ENCODE measurements at places on chromosomes 6 and 20.

- no peak for DNase-seq
Observed at GRCh38 chr6:73388433-73388799, 6.2 kb upstream of the DDX43 start.

GRCh38 chr6:32867022-32867477, 13.1 kb downstream of the PSMB9 start:
- DNase-seq: no peak

- DNase-seq: no peak
Observed at GRCh38 chr6:56902641-56903464, 52.1 kb upstream of the BEND6 start.

- no peak for DNase-seq
Observed at GRCh38 chr20:50277064-50277415, 86.4 kb downstream of the CEBPB start.

GRCh38 chr6:119289651-119290050, 59.9 kb downstream of the MAN1A1 start:
- no peak for DNase-seq

- no peak for DNase-seq
Observed at GRCh38 chr6:116417661-116418060, 43.5 kb upstream of the CALHM6 start.

- no peak for DNase-seq
Observed at GRCh38 chr20:834151-834746, 734 bp downstream of the FAM110A start.

DNA sequence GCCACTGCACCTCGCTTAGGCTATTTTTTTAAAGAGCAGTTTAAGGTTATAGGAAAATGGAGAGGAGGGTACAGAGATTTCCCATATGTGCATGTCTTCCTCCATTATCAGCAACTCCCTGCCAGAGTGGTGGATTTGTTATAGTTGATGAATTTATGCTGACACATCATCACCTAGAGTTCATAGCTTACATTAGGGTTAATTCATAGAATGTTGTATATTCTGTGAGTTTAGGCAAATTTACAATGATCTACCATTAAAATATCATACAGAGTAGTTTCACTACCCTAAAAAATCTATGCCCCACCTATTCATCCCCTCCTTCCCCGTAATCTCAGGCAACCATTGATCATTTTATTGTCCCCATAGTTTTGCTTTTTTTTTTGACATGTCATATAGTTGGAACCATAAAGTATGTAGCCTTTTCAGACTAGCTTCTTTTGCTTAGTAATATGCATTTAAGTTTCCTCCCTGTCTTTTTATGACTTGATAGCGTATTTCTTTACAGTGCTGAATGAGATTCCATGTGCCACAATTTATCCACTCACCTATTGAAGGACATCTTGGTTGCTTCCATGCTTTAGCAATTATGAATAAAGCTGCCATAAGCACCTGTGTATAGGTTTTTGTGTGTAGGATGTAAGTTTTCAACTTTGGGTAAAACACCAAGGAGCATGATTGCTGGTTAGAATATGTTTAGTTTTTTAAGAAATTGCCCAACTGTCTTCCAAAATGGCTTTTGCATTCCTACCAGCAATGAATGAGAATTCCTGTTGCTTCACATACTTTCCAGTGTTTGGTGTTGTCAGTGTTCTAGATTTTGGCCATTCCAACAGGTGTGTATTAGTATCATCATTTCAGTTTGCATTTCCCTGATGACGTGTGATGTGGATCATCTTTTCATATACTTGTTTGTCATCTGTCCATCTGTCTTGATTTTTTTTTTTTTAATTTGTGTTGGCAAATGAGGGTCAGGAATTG, 60.2 kb downstream of the NCOA3 start:
- DNase-seq: no peak

GRCh38 chr6:4909063-4909706, 94.7 kb downstream of the RPP40 start:
- DNase-seq: no peak

- DNase-seq: no peak
Observed at GRCh38 chr6:35725721-35726438, 11.0 kb upstream of the ARMC12 start.

- DNase-seq: no peak
Observed at GRCh38 chr20:24673678-24674570, 204.5 kb downstream of the SYNDIG1 start.

DNA sequence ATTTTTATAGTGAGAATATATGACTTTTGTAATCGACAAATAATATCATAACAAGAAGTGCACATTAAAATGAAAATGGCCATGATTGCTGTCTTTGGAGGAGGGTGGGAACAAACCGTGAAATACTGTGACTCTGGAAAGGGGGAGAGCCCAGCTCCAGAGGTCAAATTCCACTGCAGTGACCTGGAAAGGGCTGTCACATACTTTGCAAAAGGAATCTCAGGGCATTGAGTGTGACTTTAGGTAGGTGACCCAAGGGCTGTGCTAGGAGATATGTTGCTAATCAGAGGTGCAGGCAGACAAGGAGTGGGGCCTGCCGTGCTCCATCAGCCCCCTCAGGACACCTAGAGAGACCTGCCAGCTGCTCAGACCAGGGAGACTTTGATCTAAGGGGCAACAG, 28.1 kb upstream of the BMP7 start:
- no peak for DNase-seq

DNA sequence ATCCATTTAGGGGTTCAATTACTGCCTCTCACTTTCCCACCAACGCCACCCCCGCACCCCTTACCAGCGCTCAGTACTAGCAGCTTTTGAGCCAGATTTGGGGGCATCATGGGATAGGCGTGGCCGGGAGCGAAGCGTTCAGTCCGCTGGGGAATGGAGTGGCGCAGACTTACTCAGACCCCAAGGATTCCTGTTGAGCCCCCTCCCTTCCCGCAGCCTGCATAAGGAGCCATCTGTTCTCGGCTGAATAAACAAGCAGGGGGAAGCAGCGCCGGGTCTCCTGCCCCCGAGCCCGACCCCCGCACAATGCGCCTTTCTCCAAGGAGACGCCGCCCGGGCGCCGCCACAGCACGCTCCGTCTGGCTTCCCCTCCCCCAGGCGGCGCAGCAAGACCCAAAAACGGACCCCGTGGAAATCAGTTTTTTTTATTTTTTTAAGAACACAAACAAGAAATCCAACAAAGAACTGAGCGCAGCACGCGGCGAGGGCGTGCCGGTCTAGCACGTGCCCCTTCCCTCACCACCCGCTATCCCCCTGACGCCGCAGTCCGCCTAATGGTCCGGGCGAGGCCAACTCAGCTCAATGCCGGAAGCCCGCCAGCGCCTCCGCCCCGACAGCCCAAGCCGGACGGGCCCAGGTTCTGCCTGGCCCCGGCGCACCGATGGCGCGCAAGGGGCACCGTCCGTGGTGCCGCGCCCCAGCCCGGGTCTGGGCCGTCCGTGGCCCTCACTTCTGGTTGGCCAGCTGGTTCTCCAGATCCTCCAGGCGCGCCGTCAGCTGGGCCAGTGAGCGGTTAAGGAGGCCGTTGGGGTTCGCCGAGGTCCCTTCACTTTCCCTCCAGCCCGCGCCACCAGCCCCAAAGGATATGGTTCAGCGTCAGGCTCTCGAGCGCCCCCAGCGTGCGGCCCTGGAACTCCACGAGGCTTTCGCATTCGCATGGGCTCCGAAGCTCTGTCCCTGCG, 13.3 kb upstream of the RBPJL start:
- DNase-seq: peak; percentile 59

- DNase-seq: peak; percentile 16
Observed at GRCh38 chr6:147506704-147507114, 1.8 kb upstream of the SAMD5 start.

- peak; percentile 53 for DNase-seq
Observed at GRCh38 chr20:1313236-1313964, 15.5 kb downstream of the SDCBP2 start.

DNA sequence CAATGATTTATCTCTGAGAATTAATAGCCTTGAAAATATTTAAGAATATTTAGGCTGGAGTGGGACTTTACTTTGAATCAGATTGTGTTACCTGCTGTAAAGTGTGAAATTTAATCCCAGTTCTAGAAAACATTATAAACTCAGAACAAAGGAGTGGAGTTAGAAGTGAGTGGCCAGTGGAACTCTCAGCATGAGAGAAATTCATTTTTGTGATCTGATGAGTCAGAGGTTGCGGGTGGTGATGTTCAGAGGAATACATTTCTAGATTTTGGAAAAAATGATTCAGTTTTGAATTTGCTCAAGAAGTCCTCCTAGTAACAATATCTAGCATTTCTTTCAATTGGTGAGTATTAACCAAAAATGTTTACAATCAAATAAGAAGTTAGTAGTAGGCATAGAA, 167.5 kb downstream of the ZFAND3 start:
- no peak for DNase-seq

DNA sequence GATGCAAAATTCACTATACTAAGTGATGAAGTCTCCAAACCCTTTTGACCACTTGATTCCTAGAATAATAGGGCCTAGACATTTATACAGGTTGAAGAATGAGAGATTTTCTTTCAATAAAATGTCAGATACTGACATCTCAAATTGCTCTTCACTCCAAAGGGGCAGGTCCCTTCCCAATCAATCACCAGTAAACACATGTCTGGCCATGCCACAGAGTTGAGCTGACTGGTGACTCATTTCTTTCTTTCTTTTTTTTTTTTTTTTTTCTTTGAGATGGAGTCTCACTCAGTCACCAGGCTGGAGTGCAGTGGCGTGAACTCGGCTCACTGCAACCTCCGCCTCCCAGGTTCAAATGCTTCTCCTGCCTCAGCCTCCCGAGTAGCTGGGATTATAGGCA, 388.6 kb upstream of the BTBD3 start:
- no peak for DNase-seq

DNA sequence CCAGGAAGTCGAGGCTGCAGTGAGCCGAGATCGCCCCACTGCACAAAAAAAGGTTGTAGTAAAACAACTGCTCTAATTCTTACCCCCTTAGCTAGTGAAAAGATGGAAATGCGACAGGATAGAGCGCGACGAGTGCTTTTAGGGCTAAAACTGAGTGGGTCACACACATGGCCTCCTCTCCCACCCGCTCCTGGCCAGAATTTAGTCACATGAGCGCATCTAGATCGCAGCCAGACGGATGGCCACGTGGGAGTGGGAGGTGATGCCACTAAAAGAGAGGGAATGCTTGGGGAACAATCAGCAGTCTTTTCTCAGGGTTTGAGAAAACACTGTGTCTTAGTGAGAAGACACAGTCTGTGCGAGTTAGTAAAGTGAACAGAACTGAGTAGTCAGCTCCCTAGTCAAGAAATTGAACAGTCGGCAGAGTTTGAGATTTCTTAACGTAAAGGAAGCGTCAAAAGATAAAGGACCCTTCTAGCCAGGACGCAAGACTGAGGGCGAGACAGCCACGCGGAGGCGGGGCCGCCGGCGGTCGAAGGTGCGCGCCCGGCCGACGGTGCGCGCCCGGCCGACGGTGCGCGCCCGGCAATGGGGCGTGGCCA, 664 bp upstream of the ACTR5 start:
- DNase-seq: no peak

DNA sequence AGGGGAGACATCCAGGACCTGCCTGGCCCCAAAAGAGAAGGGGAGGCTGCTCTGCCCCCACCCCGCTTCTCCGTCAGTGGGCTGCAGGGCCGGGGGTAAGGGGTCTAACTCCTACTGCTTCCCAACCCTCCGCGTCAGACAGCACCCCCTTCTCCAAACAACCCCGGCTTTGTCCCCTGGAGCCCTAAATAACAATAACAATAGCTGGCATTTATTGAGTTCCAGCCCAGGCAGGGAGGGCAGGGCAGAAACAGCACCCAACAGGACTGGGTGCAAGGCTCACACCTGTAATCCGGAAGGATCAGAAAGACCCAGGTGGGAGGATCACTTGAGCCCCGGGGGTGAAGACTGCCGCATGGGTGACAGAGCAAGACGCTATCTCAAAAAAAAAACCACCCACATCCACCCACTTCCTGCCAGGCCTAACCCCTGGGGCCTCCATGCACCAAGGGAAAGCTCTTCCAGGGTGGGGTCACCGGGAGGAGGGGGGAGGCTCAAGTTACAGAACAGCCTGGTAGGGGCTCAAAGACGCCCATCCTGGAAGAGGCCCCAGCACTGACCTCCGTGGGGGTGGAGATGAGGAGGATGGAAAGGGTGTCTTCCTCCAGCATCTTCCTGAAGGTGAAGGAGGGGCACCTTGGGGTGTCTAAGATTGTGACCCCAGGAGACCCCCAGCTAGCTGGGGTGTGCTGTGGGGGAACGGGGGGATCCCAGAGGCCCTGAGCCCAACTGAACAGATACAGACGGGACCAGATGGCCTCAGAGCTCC, 1.3 kb upstream of the FNDC11 start:
- no peak for DNase-seq

GRCh38 chr6:162773996-162774395, 46.2 kb downstream of the PACRG start:
- DNase-seq: no peak

DNA sequence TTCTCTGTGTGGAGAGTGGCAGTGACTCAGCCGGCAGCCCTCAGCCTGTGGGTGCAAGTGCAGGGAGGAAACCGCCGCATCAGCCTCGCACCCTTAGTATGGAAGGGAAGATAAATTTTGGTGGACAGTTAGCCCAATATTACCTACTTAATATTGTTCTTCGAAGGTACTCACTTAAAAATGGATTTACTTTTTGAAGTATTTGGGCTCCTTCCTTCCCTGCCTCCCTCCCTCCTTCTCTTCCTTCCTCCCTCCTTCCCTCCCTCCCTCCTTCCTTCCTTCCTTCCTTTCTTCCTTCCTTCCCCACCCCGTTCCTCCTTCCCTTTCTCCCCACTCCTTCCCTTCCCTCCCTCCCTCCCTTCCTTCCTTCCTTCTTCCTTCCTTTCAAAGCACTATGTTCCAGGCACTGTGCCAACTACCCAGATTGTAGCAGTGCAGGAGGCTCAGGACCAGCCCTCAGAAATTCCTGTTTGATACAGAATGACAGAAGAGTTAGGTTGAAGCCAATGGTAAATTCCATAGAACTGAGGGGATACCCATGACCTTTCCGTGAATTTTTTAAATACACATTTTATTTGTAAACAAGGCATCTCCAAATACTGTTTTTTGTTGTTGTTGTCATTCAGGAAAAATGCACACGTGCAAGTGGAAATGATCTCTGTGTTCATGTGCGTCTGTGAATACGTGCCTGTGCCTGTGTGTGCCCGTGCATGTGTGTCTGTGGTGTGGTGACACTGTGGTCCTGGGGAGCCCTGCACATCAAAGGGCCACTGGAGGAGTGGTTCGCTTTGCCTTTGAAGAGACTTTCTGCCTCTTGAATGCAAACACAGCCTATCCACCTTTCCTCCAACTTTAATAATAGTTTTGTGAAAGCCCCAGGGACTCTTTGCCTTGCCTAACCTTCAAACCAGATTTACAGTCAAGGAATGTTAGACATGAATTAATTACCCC, 141.7 kb downstream of the EDN3 start:
- DNase-seq: no peak

- no peak for DNase-seq
Observed at GRCh38 chr20:38167851-38168760, 3.0 kb upstream of the TGM2 start.

Measured in stimulated activated CD4-positive, alpha-beta T cell treated with anti-CD3 and anti-CD28 coated beads, Interleukin-12 subunit alpha, Interleukin-12 subunit beta, amount 100 ng/mL, for 24 hours (primary cell).